NT2/D1 (cell line): ENCODE measurements at places on chromosomes 12 and 14.

- DNase-seq: no peak
These were observed 182.2 kb downstream of the SLC5A8 start for GRCh38 chr12:101027816-101028215.

DNA sequence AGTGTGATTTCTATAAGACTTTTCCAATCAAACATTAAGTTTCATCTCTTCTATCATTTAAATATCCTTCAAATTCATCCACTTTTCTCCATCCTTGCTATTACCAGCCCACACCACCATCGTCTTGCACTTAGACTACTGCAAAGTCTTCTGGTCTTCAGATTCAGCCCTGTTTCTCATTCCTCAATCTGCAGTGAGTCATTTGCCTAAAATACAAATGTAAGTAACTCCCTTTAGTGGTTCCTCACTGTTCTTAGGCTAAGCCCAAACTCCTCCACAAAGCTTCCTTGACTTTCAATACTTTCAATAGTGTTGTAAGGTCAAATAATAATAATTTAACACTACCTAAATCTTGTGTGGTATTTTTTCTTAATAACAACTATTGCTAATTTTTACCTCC lies 83.3 kb downstream of the PLEKHG7 start:
- DNase-seq: no peak

- no peak for DNase-seq
These were observed 204.8 kb downstream of the NUAK1 start for GRCh38 chr12:105933671-105934665.

DNA sequence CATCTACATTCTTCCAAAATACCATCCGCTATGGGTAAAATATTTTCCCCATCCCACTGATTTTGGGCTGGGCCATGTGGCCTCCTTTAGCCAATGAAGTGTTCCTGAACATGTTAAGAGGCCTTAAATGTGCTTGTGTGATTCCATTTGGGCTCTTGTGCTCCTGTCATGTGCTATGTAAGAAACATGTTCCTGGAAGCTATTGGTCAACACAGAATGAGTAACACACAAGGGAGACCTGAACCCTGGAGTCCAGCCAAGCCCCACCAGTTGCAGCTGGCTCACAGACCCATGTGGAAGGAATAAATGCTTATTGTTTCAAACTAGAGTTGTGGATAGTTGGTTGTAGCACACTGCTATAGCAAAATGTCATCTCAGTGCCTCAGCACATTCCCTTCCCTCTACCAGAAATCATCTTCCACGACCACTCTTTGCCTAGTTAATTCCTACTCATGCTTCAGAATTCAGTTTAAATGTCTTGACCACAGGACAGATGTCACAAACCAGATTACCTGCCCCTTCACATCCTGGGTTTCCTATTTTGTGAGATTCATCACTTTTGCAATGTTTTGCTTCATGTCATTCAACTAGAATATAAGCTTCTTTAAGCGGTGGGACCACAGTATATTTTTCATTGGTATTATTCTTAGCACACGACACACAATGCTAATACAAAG lies 217.3 kb upstream of the EEA1 start:
- no peak for DNase-seq

GRCh38 chr12:2779281-2779680 lies 15.5 kb upstream of the FKBP4 start:
- no peak for DNase-seq

GRCh38 chr14:102532204-102532658 lies 22.7 kb upstream of the ANKRD9 start:
- no peak for DNase-seq

GRCh38 chr12:109162551-109162950 lies 46.2 kb downstream of the ACACB start:
- DNase-seq: no peak

GRCh38 chr14:91297081-91297711 lies 52.7 kb upstream of the GPR68 start:
- DNase-seq: no peak

- peak; percentile 8 for DNase-seq
These were observed 274.7 kb downstream of the EGLN3 start for GRCh38 chr14:33676135-33676566.

- no peak for DNase-seq
These were observed 126.1 kb upstream of the ARHGAP5 start for GRCh38 chr14:31950764-31951637.

GRCh38 chr14:83309211-83309610 lies 1775.6 kb upstream of the SEL1L start:
- no peak for DNase-seq

DNA sequence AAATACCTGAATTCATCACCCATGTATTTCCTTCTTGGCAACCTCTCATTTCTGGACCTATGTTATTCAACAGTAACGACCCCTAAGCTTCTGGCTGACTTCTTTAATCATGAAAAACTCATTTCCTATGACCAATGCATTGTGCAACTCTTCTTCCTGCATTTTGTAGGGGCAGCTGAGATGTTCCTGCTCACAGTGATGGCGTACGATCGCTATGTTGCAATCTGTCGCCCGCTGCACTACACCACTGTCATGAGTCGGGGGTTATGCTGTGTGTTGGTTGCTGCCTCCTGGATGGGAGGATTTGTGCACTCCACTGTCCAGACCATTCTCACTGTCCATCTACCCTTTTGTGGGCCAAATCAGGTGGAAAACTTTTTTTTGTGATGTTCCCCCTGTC lies 356 bp downstream of the OR4Q2 start:
- no peak for DNase-seq

DNA sequence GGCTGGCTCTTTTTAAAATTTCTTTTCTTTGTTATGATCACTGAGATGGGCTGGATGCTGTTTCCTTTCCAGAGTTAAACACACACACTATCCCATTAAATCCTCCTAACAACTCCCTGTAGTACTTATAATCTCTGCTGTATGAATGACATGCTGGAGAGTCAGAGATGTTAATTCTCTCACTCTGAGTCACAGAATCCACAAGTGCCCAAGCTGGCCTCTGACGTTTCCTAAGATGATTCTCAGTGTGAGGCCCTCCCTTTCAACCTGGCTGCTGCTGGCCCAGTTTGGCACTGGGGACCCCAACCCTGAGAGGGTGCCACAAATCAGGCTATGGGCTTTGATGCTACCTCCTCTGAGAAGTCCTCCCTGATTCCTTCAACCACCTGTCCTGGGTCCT lies 5.4 kb downstream of the NOS1 start:
- DNase-seq: no peak

DNA sequence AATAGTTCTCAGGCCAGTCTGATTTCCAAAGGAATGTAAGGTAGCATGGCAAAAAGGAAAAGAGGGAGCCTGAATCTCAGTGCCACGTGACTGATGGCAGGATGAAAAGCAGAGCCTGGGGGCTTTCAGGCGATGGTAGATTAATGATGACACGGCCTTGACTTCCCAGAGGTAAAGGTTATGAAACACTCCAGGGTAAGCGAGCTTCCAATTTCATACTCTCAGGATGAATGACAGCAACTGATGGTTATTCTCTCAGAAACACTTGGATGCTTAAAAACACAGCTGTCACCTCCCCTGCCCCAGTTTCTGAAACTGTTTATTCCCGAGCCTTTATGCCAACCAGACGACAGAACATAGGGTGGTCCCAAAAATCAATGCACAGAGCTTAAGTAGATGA lies 28.8 kb downstream of the GDF11 start:
- no peak for DNase-seq

- no peak for DNase-seq
These were observed 95.2 kb upstream of the FOXG1 start for GRCh38 chr14:28671425-28671824.

DNA sequence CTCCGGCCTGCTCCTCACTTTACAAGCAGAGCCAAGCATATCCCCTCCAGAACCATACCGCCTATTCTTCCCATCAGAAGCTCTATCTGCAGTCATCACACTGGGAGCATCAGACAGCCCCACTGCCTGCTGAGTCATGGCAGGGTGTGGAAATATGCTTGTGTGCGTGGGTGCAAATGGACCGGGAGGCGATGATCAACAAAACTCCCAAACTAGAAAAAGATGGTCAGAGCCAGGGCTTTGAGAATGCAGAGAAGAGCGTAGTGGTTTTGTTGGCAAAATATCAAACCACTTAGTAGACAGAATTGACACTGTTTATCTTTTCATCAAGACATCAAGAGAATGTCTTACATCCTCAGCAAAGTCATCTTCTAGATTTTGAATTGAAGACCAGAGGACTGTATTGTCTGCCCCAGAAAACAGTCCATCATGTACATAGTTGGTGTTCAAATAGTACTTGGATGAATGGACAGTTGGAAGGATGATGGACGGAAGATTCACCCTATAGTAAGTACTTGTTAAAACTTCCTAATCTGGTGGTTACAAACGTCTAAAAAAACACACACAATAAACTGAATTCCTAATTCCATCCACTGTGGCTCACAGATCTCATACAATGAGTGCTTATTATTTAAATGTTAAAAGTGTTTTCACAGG lies 54.9 kb downstream of the VWF start:
- no peak for DNase-seq

- no peak for DNase-seq
These were observed 3.6 kb upstream of the SLC7A8 start for GRCh38 chr14:23186913-23187654.

DNA sequence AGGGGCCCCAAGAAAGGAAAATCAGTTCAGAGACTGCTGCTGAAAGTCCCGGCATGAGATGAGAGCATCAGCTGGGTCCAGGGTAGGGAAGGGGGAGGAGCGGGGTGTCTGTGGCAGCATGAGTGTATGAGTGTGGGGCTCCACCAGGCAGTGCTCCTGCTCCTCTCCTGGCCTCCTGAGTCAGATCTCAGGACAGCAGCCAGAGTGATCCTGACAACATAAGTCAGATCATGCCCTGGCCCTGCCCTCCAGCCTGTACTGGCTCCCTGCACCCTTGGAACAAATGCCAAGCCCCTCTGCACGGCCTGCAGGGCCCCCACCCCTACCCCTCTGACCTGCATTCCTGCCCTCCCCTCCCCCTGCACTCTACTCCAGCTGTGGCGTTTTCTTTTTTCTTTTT lies 24.2 kb upstream of the LRP1-AS start:
- no peak for DNase-seq

- DNase-seq: peak; percentile 15
These were observed 36.0 kb upstream of the RMST start for GRCh38 chr12:97426492-97427116.

GRCh38 chr12:2194060-2194459 lies 141.3 kb downstream of the CACNA1C start:
- DNase-seq: no peak

GRCh38 chr12:7068240-7068993 lies 7.9 kb downstream of the C1S start:
- no peak for DNase-seq

DNA sequence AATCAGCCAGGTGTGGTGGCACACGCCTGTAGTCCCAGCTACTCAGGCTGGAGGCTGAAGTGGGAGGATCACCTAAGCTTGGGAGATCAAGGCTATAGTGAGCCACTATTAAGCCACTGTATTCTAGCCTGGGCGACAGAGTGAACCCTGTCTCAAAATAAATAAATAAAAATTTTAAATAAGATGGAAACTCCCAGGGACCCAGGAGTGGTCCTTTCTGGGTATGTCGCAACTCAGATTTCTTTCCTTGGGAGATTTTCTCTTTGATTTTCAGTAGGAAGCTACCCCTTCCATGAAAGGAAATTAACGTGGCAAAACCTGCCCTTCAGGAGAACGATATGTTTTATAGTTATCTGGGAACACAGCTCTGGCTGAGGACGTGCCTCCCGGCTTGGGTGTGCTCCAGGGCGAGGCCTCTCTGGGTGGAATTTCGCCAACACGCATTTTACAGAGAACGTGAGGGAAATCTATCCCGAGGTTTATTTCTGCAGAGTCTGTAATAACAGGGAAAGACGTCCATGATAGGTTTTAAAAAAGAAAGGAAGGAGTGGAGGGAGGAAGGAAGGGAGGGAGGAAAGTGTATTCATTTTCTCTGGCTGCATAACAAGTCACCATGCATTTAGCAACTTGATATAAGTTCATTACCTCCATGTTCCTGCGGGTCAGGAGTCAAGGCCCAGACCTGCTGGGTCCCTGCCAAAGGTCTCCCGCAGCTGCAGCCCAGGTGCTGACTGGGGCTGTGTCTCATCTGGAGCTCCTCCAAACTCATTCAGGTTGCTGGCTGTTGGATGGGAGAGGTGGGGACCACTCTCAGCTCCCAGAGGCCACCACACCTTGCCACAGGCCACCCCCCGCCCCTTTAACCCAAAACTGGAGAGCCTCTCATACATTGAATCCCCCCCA lies 80.6 kb upstream of the GSC start:
- DNase-seq: no peak

DNA sequence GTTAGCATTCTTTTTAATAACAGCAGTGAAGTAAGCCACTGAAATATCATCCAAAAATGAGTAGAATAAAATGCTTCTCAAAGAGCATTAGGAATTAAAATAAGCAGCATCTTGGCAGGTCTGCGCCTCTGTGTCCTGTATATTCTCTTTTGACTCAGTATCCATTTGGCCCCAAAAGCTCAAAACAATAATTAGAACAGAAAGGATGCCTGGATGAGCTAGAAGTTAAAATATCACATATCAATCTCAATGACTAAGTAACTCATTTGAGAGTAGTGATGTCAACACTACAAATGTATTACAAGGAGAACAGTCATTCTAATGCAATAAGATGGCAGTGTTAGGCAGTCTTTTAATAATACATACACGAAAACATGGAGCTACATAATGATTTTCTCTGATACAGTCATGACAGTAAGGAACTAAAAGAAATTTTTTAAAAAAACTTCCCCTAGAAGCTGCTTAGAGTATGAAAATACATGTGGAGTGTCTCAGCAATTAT lies 160.9 kb upstream of the ABCD2 start:
- no peak for DNase-seq

GRCh38 chr14:32358781-32359180 lies 29.7 kb downstream of the AKAP6 start:
- no peak for DNase-seq

DNA sequence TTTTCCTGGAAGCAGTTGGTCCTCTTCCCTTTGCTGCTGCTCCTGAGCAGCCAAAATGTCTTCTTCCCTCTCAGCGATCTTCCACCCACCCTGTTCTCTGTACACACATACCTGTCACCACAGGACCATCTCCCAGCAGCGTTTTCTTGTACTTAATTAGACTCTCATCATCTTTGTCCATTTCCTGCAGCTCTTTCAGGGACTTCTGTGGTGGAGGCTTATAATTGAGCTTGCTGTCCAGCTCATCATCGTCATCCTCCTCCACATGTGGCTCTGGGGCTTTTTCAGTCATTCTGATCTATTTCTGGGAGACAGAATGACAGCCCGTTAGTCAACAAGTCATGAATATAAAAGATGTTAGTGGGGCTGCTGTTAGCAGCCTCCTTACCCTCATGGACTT lies 11.0 kb downstream of the ARHGDIB start:
- DNase-seq: no peak

DNA sequence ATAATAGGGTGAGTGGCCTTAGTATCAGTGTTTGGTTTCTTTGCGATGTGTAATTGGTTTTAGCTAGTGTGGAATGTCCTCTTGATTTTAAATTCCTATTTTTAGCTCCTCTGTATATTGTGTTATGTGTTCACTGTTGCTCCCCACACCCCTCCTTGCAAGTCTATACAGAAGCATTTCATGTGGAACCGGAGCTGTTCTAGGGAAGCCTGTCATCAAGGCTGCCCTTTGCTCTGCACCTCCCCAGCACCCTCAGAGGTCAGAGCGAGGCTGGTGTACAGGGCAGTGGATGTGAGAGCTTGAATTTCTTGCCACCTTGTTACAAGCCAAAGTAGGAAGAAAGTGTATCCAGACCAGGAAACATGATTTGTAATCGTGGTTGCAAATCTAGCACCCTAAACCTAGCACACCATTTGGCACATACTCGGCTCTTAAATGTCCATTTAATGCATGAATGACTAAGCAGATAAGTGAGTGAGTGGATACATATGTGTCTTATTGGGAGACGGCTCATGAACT lies 376.8 kb downstream of the RGS6 start:
- DNase-seq: no peak

- DNase-seq: no peak
These were observed 431.3 kb downstream of the NPAS3 start for GRCh38 chr14:33369972-33370371.
